Activated CD8-positive, alpha-beta memory T cell treated with anti-CD3 and anti-CD28 coated beads for 4 hours (primary cell): ENCODE measurements at places on chromosomes 11 and 22.
A peak's percentile ranks its signal among the peaks of the same experiment; 100 is the strongest.

DNA sequence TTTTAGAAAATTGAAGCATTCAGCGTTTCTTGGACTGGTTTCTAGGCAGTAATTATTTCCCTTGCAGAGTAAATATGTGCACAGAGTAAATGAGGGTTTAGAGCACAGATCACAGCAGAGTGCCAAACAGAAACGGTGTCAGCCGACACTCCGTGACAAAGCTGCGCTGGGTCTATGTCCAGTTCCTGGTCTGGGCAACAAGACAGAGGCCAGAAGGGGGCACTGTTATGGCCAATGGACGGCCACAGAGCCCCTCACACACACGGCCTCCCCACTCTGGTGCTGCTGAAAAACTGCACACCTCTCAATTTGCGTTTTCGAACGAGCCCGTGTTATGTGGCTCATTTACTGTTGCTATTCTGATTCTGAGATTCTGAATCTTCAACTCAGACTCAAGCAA lies 180.7 kb downstream of the MPPED1 start:
- DNase-seq: no peak

GRCh38 chr22:42905702-42906183 lies 48.7 kb upstream of the ARFGAP3 start:
- DNase-seq: no peak

- no peak for DNase-seq
Measured at GRCh38 chr11:118921121-118921928, 4.4 kb downstream of the BCL9L start.

GRCh38 chr22:39174498-39175352 lies 22.2 kb upstream of the CBX7 start:
- peak; percentile 45 for DNase-seq

DNA sequence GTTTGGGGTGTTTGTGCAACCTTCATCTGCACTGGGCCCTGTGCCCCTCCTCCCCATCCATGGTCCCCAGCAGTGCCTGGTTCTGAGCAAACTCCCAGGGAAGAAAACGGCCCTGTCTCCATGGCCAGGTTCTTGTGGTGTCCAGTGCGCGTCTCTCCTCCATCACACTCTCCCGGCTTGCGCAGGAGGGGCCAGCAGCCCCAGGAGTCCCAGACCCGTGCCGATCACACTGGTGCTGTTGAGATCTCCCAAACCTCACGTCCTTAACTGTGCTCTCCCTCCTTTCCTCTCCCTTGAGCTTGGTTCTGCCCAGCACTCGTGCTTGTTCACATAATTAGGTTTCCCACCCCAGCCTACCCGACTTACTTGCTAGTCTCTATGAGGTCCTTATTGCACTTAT lies 10.9 kb upstream of the GRK2 start:
- DNase-seq: no peak

GRCh38 chr11:84655712-84656111 lies 971.4 kb downstream of the DLG2 start:
- no peak for DNase-seq

DNA sequence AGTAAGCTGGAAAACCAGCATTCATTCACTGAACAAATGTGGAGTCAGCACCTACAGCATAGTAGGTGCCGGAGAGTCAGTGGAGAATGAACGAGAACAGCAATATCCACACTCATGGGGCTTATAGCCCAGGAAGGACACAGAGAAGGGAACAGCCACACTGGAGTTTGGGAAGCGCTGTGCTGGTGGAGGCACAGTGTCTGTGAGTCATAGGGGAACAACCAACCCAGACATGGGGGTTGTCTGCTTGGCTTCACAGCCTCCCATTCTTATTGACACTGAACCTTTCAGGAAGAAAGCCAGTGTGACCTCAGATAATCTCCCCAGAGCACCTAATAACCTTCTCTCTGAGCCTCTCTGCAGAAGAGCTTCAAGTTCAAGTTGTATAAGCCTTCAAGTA lies 56.6 kb upstream of the UBASH3B start:
- no peak for DNase-seq

DNA sequence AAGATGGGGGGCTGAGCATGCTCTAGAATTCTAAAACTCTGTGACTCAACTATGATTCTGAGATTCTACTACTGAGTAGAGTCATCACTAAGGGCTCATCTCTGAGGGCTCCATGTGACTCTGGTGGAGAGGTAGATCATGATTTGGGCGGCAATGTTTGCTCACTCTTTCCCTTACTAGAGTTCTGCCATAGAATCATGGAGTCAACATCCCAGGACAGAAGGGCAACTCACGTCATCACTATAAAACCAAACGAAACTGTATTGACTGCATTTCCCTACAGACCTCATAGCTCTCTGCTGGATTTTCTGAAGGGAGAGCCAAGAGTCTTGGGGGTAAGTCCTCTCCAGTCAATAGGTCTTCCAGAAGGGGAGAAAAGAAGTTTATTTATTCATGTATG lies at the start of gene MS4A14:
Gene MS4A14, plus strand, starts transcription at position 78 of the 400 bp plus-strand sequence. Its CDS starts 120 bp downstream, at position 198.
- DNase-seq: no peak

DNA sequence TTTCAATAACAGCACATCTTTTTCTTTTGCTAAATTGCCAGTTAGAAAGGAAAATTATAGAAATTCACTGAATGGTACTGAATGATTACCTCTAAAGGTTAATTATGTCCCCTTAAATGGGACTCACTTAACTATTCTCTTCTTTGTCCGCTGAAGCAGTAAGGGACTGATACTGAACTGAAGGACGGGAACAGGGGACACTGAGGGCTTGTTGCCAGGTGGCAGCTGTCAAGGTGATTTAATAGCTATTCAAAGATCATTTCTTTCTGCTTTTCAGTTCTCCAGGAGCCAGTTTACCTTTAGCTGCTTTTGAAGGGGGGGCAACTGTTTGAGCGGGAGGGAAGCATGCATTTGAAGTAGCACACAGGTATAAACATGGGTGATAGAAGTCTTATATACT lies 325.4 kb upstream of the CCDC90B start:
- no peak for DNase-seq

DNA sequence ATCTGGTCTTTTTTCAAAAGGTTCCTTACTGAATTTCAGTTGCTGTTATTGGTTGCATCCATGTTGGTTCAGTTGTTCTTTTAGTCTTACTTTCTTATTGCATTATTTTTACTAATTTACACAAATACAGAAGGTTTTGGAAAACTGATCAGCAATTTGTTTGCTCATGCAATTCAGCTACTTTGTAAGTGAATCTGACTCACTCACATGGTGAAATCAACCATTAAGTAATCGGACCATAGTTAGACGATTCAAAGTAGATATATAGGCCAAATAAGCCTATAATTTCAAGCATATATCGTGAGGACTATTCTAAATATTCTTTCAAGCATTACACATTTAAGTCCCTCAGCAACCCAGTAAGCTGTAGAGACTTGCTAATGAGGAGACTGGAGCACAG lies 41.7 kb downstream of the CCDC83 start:
- no peak for DNase-seq

DNA sequence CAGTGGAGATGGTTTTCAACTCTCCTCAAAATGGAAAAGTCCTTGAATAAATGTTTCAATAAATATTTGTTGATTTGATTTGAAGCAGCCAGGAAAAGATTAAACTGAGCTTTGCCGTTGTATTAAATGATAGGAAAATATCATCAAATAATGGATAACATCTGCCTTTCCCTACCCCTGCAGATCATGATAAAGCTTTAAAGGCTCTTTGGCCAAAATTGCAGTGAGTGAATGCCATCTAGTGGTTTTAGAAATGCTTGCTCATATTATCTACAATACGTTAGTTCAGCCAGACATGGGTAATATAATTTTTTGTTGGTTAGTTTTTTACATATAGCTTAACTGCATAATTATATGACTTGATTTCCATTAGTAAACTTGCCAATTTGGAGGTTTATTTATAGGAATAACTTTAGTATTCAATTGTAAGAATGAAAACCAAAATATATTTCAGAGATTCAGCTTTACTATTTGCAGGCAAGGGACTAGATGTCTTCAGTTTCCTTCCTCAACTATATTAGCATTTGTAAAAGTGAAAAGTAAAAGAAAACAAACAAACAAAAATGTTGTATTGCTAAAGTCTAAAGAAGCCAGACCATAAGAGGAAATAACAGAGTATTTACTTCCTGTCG lies 159.2 kb downstream of the MSANTD4 start:
- no peak for DNase-seq

GRCh38 chr22:39269095-39269790 lies 24.5 kb upstream of the PDGFB start:
- DNase-seq: no peak

GRCh38 chr11:45105233-45105983 lies 41.0 kb upstream of the PRDM11 start:
- peak; percentile 32 for DNase-seq

GRCh38 chr11:45369313-45369712 lies 83.2 kb upstream of the SYT13 start:
- no peak for DNase-seq

DNA sequence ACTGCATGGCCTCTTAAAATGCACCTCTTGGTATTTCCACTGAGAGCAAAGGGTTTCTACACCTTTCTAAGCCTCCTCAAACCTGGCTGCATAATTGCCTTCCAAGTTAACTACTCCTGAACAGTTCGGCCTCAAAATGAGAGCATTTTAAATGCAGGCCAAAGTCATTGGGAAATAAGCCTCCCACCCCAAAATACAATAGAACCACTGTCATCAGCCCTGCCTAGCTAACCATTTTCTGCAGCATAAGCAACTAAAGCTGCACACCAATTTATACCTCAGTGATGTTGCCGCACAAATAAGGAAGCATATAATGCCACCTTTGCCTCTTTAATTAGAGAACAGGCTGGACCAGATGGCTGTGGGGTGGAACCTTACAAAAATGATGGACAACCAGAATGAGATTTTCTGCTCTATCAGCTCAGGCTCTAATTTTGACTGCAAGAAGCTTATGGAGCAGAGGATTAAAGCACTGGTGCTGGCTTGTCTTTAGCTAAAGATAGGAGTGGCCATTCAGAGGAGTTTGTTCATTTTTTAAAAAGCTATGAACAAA lies 4.3 kb downstream of the TOB2 start:
- no peak for DNase-seq

DNA sequence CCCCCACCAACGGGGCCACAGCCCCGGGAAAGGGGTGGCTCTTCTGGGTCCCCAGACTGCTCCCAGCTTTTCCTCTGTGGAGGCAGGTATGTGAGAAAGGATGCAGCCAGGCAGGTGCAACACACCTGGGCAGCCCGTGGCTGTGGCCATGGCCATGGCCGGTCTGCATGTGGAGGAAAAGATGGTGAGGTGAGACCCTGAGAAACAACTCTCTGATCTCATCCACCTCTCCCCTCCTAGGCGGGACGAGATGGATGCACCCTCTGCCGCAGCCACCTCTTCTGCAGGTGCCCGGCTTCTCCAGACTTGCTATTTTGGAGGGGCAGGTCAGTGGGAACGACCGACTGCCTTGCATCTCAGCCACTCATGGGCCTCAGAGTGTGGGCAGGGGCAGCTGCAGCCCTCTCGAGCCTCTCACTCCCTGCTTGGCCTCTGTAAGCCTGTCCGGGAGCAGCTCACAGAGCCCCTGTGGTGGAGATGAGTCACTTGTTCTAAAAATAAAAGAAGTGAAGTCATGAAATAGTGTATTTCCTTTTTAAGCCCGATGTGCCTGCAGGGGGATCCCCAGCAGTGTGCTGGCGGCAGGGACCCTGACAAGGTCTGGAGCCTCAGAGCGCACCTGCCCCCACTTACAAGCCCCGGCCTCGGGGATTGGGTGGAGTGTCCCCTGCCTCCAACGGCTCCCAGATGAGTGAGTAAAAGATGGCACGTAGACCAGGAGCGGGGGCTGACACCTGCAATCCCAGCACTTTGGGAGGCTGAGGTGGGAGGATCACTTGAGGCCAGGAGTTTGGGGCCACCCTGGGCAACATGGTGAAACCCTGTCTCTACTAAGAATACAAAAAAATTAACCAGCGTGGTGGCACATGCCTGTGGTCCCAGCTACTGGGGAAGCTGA lies 10.7 kb downstream of the SMIM38 start:
- DNase-seq: peak; percentile 34

- no peak for DNase-seq
Measured at GRCh38 chr11:44377914-44378321, 68.0 kb upstream of the ALX4 start.

DNA sequence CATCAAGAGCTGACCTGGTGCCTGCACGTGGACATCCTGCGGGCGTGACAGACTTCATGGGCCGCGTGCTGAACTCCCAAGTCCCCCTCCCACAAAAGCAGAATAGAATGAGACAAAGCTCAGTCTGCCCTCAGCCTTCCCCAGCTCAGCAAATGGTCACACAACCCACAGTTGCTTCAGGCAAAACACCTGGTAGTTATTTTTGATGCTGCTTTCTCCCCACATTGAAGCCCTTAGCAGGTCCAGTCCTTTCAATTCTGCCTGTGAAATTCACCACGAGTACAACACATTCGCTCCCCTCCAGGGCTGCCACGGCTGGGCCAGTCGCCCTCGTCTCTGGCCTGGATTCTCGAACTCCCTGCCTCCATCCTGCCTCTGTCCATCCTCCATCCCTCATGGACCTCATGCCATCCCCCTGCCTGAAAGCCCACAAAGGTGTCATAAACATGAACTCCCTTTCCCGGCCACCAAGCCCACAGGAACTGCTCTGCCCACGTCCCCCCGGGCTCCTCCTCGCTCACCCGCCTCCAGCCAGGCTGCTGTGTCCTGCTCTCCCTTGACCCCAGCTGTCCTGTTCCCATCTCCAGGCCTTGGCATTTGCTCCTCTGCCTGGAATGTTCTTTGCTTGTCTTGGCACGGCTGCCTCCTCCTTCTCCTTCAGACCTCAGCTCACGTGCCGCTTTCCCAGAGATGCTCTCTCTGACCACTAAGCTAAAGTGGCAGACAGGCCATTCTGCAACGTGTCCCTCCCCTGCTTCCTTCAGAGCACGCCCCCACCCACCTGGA lies 42.1 kb downstream of the SCUBE1 start:
- DNase-seq: no peak

- DNase-seq: no peak
Measured at GRCh38 chr11:16863389-16863788, 124.9 kb downstream of the C11orf58 start.

GRCh38 chr22:25025491-25026400 lies 73.2 kb downstream of the KIAA1671 start:
- no peak for DNase-seq

DNA sequence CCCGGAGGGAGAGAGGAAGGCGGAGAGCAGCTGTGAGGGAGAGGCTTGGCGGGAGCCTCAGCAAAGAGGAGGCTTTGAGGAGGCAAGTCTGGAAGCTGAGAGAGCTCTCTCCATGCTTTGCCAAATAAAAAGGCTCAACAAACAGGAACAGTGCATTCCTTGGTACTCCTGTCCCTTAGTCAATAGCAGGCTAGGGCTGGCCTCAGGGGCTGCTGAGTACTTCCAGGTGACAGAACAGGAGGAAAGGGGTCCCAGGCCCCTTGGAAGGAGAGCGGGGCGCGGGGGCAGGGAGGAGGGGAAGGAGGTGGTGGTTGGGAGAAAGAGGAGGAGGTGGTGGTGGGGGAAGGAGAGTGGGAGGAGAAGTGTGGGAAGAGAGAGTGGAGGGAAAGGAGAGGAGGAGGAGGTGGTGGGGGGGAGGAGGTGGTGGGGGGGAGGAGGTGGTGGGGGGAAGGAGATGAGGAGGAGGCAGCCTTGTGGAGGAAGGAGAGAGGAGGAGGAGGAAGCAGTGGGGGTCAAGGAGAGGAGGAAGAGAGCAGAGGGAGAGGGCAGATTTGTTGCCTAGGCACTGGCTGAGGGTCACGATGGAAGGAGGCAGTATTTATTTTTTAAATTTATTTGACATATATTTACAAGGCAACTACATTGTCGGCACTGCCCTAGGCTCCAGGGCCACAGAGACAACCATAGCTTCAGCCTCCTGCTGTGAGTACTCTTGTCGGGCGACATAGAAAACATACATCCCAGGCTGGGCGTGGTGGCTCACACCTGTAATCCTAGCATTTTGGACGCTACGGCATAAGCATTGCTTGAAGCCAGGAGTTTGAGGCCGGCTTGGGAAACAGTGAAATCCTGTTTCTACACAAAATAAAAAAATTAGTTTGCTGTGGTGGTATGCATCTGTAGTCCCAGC lies 74.2 kb upstream of the ZBED5 start:
- no peak for DNase-seq
